Activated CD4-positive, alpha-beta T cell treated with anti-CD3 and anti-CD28 coated beads for 4 hours (primary cell): ENCODE measurements at places on chromosomes 5 and 9.

GRCh38 chr5:121086671-121087070, 622.6 kb downstream of the PRR16 start:
- DNase-seq, result no peak

- no peak for DNase-seq
Measured at GRCh38 chr9:37329576-37329975, 92.9 kb upstream of the GRHPR start.

DNA sequence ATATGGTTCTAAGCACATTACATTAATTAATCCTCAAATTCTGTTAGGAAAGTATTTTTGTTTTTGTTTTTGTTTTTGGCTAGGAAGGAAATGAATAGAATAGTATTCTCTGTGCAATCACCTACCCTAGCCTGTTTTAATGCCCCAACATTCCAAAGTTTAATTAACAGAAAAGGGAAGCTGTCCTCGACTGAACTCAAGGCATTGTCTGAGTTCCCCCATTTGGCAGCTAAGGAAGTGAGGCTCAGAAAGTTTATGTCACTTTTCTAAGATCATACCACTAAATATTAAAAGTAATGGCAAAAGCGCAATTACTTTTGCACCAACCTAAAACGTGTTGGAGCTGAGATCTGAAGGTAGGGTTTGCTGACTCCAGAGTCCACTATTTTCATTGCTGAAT, 59.8 kb downstream of the FGF1 start:
- DNase-seq, result no peak

DNA sequence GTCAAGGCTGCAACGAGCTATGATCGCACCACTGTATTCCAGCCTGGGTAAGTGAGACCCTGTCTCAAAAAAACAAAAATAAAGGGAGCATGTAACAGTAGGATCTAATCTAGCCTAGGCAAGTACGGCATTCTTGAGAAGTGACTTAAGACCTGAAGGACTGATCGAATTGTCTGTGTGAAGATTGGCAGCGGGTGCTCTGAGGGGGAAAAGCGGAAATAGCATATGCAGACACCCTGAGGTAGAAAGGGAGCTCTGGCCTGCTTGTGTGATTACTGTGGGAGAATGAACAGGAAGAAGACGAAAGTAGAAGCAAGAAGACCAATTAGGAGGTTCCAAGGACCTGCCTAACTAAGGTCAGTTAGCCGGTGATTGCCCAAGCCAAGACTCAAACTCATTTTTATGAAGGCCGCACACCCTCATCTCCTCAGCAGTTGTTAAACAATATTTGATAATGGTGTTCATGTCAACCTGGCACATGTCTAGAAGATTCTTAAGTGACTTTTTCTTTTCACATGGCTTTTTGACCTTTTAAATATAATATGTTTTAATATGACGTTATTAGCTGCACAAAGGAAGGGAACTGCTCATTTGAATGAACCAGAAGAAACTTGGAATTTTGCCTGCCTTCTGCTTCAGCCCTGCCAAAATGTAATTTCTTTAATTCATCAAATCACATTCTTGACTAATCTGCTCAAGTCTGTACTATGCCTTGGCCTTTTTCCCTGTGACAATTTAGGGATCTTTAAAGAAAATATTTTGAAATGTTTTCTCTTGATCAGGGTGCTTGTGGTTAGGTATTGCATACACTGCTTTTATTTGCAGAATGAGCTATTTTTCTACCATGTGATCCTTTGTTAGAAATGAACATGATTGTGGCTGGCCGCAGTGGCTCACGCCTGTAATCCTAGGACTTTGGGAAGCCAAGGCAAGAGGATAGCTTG, 289.2 kb upstream of the DMRT1 start:
- no peak for DNase-seq

GRCh38 chr9:107778661-107779060, 289.1 kb upstream of the KLF4 start:
- DNase-seq, result no peak

GRCh38 chr9:136596217-136596616, 50.4 kb upstream of the NOTCH1 start:
- DNase-seq, result no peak
